ENCODE measurements at places on chromosomes 1 and 21.

DNA sequence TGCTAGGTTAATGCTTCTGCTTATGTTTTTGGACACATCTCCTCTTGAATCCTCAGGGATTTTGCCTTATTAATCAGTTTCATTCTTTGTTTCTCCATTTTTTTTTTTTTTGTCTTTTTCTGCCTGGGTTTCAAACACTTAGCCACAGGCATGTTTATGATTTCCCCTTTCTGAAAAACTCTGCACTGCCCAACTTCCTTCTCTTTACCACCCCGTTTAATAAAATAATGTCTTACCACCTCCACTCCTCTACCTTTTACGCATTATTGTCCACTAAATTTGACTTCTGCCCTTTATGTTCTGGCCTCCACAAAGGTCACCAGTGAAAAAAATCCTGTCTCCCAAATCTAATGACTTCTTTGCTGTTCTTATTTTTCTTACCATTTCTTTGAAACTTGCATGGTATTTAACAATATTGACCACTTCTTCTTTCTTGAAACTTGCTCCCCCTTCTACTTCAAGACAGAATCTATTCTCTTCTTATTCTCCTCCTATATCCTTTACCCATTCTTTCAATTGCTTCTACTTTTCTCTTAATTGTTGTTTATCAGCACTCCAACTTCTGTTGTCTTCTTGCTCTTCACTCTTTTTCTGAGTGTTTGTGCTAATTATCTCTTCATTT, 150.3 kb downstream of the TNFSF18 start:
- no peak for DNase-seq

DNA sequence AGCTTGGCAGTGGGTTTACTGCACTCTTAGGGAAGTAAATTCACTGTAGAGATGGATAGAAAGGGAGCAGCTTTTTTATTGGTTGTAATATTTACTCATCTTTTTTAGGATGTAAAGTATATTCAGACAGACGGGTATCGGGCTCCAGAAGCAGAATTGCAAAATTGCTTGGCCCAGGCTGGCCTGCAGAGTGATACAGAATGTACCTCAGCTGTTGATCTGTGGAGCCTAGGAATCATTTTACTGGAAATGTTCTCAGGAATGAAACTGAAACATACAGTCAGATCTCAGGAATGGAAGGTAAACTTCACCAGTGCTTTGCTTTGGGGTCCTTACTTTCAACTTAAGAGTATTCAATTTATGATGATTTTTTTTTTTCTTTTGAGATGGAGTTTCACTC, 3.2 kb downstream of the UHMK1 start:
- no peak for DNase-seq

DNA sequence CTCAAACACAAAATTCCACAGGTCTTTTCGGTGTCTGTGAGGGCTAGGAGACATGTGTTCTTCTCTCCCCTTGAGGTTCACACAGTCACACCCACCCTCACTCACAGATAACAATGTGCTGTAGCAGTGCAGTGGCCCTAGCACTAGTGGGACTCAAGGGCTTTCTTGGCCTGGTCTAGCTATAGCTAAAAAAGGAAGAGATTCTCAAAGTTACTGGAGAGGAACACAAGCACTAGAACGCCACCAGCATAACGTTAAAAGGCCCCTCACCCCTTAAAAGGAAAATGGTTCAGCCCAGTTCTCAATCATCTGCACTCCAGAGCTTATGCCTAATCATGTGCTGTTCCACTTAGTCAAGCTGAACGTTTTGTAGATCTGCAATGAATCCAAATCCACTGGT, 39.5 kb downstream of the RGS8 start:
- DNase-seq, result no peak

DNA sequence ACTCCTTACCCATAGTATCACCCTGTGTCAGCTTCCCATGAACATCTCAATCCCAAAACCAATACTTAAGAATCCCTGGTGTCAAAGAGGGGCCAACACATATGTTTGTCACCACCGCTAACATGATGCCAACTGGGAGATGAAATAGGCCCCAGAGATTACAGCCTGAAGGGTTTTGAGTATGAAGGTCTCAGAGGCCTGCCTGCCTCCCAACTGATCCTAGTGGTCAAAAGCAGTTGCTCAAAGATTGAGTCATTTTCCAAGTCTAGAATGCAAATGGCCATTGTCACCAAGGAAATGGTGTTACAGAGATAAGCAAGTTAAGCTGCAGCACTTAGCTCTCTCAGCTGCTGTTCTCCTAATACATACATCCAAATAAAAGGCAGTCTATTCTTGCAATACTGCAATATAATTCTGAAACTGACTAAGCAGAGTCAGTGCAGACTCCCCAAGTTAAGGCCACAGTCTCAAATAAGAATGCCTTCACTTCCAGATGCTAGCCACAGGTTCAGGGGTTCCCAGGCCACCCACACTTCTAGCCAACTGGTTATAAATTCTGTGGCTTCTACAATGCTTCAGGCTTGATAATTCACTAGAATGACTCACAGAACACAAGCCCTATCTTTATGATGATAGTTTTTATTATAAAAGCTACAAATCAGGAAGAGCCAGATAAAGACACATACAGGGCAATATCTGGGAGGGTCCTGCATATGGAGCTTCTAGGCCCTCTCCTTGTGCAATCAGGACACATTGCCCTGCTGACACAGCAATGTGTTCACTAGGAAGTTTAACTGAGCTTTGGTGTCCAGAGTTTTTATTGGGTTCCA, 18.7 kb downstream of the DUSP10 start:
- no peak for DNase-seq

DNA sequence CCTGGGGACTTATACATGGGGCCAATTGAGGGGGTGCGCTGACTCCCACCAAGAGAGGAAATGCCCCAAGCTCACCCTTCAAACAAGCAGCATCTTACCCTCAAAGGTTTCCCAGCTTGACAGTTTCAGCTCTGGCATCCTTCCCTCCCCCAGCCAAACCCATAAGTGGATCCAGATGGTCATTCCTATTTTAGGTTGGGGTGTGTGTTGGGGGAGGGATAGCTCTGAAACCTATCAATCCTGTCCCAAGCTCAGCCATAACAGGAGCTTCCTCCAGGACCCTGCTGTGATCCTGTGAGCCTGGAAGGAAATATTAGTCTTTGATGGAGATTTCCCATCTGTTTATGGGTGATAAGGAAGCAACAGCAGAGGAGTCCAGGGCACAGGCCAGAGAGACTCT, 3.4 kb upstream of the TMEM222 start:
- no peak for DNase-seq

- no peak for DNase-seq
Observed at GRCh38 chr1:42974767-42975437, 16.2 kb upstream of the SLC2A1 start.

- peak; percentile 81 for DNase-seq
Observed at GRCh38 chr1:210233216-210233494, 559 bp downstream of the SERTAD4 start.

All from D341Med (cell line).